ENCODE measurements at places on chromosomes 1 and 21. TPM values are rescaled to one million over a fixed set of nuclear protein-coding genes. Genes with fewer than 3 reads are reported as not detected.

FCAMR gene
- not detected for total RNA-seq

DNA sequence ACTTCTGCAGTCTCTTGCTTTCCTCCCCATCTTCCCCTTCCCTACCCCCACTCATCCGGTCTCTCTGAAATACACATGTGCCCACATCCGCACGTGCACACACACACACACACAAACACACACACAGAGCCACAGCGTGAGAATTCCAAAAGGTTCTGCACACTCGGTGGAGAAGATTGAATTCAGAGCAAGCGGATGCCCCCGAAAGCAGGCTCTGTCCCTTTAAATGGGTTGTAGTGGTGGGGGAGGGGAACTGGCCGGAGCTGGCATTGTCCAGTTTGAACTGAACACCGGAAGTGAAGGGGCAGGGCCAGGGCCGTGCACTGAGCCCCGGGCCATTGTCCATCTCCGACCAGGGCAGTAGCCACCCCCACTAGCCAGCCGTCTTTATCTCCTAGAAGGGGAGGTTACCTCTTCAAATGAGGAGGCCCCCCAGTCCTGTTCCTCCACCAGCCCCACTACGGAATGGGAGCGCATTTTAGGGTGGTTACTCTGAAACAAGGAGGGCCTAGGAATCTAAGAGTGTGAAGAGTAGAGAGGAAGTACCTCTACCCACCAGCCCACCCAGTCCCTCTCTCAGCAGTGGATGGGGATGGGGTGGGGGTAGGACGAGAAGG is 1.3 kb upstream of the LIN28A start:
- no peak for DNase-seq

STRIP1 gene
- total RNA-seq: 112 TPM

DNA sequence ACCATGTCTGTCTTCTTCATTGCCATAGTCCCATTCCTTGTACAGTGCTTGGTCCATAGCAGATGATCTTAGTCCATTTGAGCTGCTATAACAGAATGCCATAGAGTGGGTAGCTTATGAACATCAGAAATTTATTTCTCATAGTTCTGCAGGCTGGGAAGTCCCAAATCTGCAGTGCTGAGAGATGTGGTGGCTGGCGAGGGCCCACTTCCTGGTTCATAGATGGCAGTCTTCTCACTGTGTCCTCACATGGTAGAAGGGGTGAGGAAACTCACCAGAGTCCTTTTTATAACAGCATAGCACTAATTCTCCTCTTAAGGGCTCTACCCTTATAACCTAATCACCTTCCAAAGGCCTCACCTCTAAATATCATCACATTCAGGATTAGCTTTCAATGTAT is 23.1 kb upstream of the RAP1A start:
- DNase-seq: no peak

DNA sequence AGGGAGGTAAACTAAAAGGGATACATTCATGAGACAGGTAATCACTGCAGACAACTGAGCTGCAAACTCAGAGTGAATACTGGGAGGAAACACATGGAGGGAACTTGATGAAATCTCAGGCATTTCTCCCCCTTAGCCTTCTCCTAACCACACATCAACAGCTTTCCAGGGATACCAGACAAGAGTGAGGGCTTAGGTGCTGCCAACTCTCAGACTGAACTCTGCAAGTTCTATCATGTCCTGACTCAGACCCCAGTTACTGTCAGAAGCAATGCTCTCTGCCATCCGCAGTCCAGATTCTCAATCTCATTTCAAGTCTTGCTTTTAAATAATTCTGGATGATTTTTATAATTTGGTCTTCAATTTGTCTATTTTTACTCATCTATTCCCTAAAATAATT is 267.3 kb downstream of the LTN1 start:
- DNase-seq: no peak

- DNase-seq: no peak
These were observed 33.1 kb downstream of the PTP4A2 start for GRCh38 chr1:31905093-31905509.

GRCh38 chr1:93668121-93668520 is 13.5 kb downstream of the BCAR3 start:
- DNase-seq: no peak

- DNase-seq: peak; percentile 42
These were observed 13.8 kb downstream of the HEYL start for GRCh38 chr1:39625462-39626273.

DNA sequence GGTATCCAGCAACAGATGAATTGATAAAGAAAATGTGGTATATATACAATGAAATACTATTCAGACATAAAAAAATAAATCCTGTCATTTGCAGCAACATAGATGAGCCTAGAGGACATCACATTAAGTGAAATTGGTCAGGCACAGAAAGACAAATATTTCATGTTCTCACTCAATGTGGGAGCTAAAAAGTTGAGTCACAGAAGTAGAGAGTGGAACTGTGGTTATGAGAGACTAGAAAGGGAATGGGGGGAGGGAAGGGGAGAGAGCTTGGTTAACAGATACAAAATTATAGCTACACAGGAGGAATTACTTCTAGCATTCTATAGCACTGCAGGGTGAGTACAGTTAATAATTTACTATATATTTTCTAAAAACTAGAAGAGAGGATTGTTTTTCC is 37.1 kb upstream of the SERPINC1 start:
- no peak for DNase-seq

GRCh38 chr1:24773618-24774017 is 28.4 kb downstream of the CLIC4 start:
- no peak for DNase-seq

DNA sequence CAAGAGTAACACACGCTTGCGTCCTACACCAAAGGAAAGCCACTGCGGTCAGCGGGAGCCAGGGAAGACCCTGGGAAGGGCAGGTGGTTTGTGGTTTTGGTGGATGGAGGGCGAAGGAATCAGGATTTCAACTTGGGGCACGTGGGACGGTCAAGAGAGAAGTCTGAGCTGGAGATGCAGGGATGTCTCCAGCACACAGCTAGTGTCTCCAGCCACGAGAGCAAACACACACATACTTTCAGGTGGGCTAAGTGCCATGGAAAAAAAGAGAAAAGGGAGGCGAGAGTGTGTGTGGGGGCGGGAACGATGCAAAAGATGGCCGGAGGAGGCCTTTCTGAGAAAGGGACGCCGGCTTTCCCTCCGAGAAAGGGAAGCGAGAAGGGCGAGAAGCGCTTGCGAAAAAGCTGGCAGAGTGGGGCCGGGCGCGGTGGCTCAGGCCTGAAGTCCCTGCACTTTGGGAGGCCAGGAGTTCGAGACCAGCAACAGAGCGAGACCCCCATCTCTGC is 1.4 kb upstream of the SRRM1 start:
- peak; percentile 12 for DNase-seq

GRCh38 chr1:85798419-85798818 is 90.2 kb upstream of the ZNHIT6 start:
- DNase-seq: no peak

GRCh38 chr1:111441573-111442192 is 7.4 kb downstream of the WDR77 start:
- no peak for DNase-seq

NUP210L gene
- not detected for total RNA-seq

GRCh38 chr1:9376430-9376829 is 83.7 kb downstream of the SPSB1 start:
- DNase-seq: no peak

DNA sequence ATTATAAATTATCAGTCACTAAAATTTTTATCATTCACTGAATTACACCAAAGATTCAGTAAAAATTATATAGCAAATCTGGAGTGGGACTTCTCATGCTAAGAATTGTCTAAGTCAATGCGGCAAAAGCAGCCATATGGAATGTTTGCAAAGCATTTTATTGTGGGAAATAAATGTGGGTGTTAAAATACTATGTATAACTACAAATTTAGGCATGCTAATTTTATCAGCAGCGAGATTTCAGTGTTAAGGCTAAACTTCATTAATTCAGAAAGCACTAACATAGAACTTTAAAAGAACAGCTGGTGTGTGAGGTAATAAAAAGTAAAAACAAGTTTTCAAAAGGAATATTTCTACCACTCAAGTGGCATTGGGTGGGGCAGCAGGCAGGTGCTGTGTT is 21.4 kb downstream of the COLGALT2 start:
- DNase-seq: no peak

- DNase-seq: no peak
These were observed 11.5 kb upstream of the PLA2G5 start for GRCh38 chr1:20058531-20058930.

GRCh38 chr1:174704300-174704699 is 256.5 kb downstream of the GPR52 start:
- no peak for DNase-seq

SLC9C2 gene
- total RNA-seq: 3.3 TPM

GRCh38 chr1:50476800-50477199 is 53.6 kb upstream of the DMRTA2 start:
- DNase-seq: no peak

- DNase-seq: no peak
These were observed 42.0 kb downstream of the TM2D1 start for GRCh38 chr1:61682891-61683290.

DNA sequence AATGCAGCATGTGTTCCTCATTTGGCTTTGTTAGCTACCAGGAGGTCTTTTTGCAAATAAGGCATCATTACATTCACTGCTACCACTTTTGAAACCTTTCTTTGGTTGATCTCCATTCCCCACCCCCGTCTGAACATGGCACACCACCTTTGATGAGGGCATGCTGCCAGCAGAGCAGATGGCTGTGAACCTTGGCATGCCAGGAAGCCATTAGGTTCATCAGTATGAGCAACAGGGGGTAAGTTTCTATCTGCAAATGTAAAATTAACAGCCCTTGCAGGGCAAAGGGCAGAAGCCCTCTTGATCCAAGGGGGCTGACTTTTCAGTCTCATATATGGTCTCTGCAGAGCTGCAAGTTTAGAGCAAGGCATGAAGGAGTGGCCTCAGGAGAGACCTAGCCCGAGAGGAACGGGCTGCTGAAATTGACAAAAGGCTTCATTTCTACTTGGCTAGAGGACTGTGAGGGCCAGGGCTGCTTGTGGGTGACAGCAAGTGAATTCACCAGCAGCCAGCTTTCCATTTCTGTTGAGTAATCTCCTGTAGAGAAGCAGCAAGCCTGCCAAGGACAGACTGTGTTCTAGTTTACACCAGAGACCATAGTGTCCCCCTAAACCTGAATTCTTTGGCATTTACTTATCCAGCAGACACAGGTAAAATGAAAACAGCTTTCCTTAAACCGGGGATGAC is 127.9 kb downstream of the ZNF326 start:
- DNase-seq: peak; percentile 85

DNA sequence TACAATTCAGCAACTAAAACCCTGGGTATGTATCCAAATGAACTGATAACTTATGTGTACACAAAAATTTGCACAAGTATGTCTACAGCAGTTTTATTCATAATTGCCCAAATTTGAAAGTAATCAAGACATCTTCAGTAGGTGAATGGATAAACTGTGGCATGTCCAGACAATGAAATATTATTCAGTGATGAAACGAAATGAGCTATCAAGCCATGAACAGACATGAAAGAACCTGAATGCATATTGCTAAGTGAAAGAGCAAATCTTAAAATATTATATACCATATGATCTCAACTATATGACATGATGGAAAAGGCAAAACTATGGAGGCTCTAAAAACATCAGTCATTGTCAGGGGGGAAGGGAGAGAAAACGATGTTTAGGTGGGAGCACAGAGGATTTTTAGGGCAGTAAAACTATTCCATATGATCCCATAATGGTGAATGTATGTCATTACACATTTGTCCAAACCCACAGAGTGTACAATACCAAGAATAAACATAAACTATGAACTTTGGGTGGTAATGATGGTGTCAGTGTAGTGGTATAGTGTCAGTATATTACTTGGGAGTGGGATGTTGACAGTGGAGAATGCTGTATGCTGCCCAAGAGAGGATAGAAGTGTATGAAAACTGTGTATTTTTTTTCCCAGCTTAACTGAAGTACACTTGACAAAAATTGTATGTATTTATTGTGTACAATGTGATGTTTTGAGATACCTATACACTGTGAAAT is 92.8 kb upstream of the PPP2R5A start:
- DNase-seq: no peak

DNA sequence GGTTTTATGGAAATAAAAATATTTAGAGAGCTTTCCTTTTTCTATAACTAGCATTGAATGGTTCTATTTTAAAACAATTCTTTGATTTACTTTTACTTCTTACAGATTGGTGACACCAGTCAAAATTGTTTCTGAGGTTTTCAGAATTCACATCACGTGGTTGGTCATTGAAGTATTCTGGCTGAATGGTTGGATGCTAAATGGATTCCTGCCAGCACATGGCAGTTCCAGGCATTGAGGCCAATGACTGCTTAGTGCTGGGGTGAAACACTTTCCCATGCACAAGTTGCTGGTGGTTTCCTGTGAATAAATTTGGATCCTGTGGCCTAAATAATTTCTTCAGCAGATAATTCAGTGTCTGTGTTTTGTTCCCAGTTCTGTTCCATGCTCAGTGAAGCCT is 20.6 kb downstream of the NCAM2 start:
- peak; percentile 3 for DNase-seq

KRTAP19-4 gene
- not detected for total RNA-seq

DNA sequence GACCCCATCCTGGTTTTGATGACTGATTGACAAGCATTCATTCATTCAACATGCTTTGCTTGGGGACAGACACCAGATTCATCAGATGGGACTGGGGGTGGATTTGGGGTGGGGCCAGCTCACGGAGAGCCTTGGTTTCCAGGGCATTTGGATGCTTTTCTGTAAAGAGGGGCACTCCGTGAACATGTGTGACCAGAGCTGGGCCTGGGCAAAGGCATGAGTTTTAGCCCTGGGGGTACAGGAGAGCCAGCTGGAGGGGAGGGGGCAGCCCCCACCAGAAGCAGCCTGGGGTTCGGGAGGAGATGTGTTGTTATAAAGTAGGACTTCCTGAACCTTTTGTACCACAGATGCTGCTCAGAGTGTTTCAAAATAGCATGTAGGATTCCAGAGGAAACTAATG is 99.7 kb downstream of the RIPK4 start:
- DNase-seq: no peak

TLCD4 gene
- 19.0 TPM for total RNA-seq

SPRR4 gene
- total RNA-seq: not detected

- no peak for DNase-seq
These were observed 262.1 kb downstream of the PTPRU start for GRCh38 chr1:29498126-29499103.

GRCh38 chr1:24699628-24700027 is 45.6 kb upstream of the CLIC4 start:
- no peak for DNase-seq

DNA sequence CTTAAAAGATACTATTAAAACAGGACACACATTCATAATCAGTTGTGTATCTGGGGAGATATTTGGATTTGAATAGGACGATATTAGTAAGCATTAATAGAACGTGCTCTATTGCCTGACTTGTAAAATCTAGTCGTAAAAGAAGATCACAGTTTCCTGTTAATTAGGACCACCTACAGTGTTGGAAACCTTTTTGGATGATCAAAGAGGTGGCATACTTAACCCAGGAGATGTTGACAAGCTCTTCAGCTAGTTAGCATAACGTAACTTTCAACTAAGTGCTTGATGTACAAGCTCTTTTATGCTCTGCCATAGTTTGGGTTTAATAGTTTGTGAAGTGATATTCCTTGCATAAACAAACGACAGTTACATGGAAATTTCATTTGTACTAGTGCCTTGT is 293.3 kb upstream of the NR5A2 start:
- no peak for DNase-seq

GRCh38 chr1:187622545-187622944 is 793.8 kb downstream of the PLA2G4A start:
- no peak for DNase-seq

All from cerebellum (tissue), 4 donors.